Osteoblast (primary cell): ENCODE measurements at places on chromosomes 3 and 15. TPM values are rescaled to one million over a fixed set of nuclear protein-coding genes. Genes with fewer than 3 reads are reported as not detected.

GRCh38 chr3:104805042-104805441, 561.7 kb upstream of the ALCAM start:
- no peaks in the 10 kb centered on the region for H3K4me1 ChIP-seq
- H3K27me3 ChIP-seq = no peaks in the 10 kb centered on the region
- DNase-seq = no peak
- no peak overlapping the region for H3K27ac ChIP-seq
- H3K36me3 ChIP-seq = no peaks in the 10 kb centered on the region

- no peaks in the 10 kb centered on the region for H3K27me3 ChIP-seq
- H3K27ac ChIP-seq = no peak overlapping the region
- H3K4me1 ChIP-seq = no peaks in the 10 kb centered on the region
- H3K4me3 ChIP-seq = no peak overlapping the region
- no peak for DNase-seq
- H3K36me3 ChIP-seq = no peaks in the 10 kb centered on the region
Measured at GRCh38 chr15:94105760-94106159, 125.6 kb upstream of the MCTP2 start.

DNA sequence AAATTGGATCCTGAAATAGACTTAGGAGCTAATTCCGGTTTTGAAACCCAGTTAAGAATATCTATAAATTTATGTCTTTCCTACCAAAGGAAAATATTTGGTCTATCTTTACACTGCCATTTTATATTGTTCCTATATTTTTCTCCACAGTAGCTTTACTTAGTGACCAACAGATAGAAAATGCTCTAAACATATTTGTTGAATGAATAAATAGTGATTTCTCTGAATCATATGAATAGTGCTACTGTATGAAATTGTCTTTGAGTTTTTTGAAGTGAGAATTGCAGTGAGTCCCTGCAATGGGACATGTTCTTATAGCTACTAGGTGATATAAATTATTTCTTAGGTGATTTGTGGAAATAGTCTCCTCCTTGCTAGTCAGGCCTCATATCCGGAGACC, 18.5 kb upstream of the EID1 start:
- H3K27me3 ChIP-seq = no peaks in the 10 kb centered on the region
- DNase-seq = no peak
- H3K27ac ChIP-seq = peak overlapping the region; percentile 40
- no peak overlapping the region for H3K4me3 ChIP-seq
- no peaks in the 10 kb centered on the region for H3K36me3 ChIP-seq

- no peaks in the 10 kb centered on the region for H3K27me3 ChIP-seq
- no peak for DNase-seq
- no peak overlapping the region for H3K27ac ChIP-seq
Measured at GRCh38 chr3:51270559-51270958, 114.5 kb upstream of the MANF start.

DNA sequence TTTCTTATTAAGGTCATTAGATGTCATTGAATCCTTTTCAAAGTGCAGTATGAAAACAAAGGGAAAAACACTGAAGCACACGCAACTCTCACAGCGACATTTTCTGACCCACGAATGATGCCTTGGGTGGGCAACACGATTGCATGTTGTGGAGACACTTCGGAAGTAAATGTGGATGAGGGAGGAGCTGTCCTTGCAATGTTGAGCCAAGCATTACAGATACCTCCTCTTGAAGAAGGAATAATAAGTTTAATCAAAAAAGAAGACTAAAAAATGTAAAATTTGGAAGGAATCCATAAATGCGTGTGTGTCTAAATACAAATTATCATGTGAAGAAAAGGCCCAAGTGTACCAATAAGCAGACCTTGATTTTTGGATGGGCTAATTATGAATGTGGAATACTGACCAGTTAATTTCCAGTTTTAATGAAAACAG, 16.9 kb downstream of the THBS1 start:
- no peak overlapping the region for H3K27ac ChIP-seq
- H3K36me3 ChIP-seq = peaks cover 38% of the 10 kb centered on the region
- no peak for DNase-seq
- no peaks in the 10 kb centered on the region for H3K4me1 ChIP-seq

DNA sequence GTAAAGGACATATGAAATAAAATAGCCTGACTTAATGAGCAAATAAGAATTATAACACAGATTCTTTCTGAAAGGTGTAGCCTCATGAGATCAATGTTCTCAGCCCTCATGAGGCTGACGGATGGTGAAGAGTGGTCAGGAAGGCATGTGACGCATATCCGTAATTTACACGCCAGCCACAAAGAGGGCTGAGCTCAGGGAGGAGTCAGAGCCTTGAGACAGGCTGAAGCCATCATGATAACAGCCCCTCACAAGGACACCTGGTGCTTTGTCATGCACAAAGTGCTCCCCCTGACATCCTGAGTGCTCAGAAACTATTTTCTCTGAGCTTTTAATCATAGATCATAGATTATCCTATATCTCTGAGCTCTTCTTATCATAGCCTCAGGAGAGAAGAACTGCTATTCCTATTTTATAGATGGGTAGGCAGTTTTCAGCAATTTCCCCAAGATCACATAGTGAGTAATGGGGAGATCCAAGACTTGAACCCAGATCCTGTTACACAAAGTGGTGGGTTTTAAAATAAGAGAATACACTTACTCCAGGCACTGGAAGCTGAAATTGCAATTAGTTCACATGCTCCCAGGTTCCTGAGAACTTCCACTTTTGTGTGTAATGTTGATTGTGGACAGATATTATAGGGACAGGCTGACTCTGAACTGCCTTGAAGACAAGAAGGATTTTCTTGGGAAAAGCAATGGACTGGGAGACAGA, 267.1 kb downstream of the RPLP1 start:
- H3K4me1 ChIP-seq = peaks cover 5% of the 10 kb centered on the region
- peaks cover 33% of the 10 kb centered on the region for H3K27me3 ChIP-seq
- no peak overlapping the region for H3K4me3 ChIP-seq
- H3K36me3 ChIP-seq = no peaks in the 10 kb centered on the region
- no peak for DNase-seq

- no peak overlapping the region for H3K27ac ChIP-seq
- peaks cover 3% of the 10 kb centered on the region for H3K36me3 ChIP-seq
- peaks cover 17% of the 10 kb centered on the region for H3K4me1 ChIP-seq
- no peak for DNase-seq
- no peaks in the 10 kb centered on the region for H3K27me3 ChIP-seq
- H3K4me3 ChIP-seq = no peak overlapping the region
Measured at GRCh38 chr15:58854593-58854992, 78.9 kb downstream of the SLTM start.

Gene MESP2
- 0.72 and 1.5 TPM in 2 replicates for total RNA-seq

DNA sequence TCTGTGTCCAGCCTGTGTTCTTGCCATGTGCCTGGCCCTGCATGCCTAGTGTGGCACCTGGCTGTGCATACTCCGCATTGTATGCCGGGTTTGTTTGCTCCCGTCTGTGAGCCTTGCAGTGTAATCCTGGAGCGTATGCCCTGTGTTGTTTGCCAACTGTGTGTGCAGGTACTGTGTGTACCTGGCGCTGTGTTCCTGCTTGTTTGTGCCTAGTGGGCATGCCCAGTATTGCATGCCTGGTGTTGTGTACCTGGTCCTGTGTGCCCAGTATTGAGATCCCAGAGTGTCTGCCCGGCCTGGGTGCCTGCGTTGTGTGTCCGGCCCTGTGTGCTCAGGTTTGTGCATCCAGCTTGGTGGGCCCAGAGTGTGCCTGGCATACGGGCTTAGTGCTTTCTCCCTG, 54.5 kb upstream of the CHRNA7 start:
- no peak overlapping the region for H3K27ac ChIP-seq
- H3K36me3 ChIP-seq = no peaks in the 10 kb centered on the region
- DNase-seq = no peak

Gene EOMES
- under 0.01 TPM in 1 of 2 replicates, not detected in the other for total RNA-seq

DNA sequence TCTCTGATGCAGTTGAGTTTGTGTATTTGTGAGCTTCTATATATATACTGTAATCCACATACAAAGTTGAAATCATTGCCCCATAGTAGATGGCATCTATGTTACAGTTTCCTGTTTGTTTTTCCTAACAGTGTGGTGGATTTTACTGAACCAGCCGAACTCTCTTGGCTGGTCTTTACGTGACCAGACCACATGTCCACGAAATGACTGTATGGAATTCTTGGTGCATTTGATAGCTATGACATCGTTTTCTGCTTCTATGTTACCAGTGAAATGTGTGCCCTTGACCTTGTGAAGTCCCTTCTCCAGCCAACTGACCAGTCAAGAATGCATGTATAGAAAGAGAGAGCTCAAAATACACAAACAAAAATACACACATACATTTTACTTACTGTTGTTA, 1.8 kb downstream of the KCNMB2 start:
- no peaks in the 10 kb centered on the region for H3K27me3 ChIP-seq
- no peaks in the 10 kb centered on the region for H3K36me3 ChIP-seq
- no peak for DNase-seq
- no peak overlapping the region for H3K4me3 ChIP-seq
- H3K4me1 ChIP-seq = peaks cover 7% of the 10 kb centered on the region
- no peak overlapping the region for H3K27ac ChIP-seq

DNA sequence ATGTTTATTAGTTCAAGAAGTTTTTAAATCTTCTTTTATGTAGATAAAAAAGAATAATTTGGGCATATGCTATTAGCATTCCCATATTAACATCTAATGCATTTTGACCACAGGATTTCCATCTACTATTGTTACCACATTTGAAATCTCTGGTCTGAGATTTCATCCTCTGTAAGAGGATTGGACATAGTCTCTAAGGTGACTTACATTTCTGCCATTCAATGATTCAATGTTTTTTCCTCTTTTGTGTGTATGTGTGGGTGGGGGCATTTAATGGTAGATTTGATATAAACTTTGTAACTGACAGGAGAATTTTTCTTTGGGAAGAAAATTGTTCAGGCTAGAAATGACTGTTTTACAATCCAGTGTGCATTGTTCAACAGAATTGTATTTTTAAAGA, 307.3 kb upstream of the RBMS3 start:
- H3K27me3 ChIP-seq = no peaks in the 10 kb centered on the region
- peak overlapping the region; percentile 3 for H3K27ac ChIP-seq
- H3K36me3 ChIP-seq = no peaks in the 10 kb centered on the region
- DNase-seq = peak; percentile 56
- H3K4me3 ChIP-seq = no peak overlapping the region
- H3K4me1 ChIP-seq = peaks cover 12% of the 10 kb centered on the region

Gene KBTBD12
- total RNA-seq = not detected in 2 replicates

- no peak overlapping the region for H3K4me3 ChIP-seq
- DNase-seq = peak; percentile 54
- no peaks in the 10 kb centered on the region for H3K27me3 ChIP-seq
- H3K4me1 ChIP-seq = no peaks in the 10 kb centered on the region
Measured at GRCh38 chr3:184647405-184647936, 64.4 kb downstream of the MAGEF1 start.

Gene RLBP1
- under 0.01 TPM in 2 replicates for total RNA-seq
